ENCODE measurements at places on chromosomes 2 and 18.

DNA sequence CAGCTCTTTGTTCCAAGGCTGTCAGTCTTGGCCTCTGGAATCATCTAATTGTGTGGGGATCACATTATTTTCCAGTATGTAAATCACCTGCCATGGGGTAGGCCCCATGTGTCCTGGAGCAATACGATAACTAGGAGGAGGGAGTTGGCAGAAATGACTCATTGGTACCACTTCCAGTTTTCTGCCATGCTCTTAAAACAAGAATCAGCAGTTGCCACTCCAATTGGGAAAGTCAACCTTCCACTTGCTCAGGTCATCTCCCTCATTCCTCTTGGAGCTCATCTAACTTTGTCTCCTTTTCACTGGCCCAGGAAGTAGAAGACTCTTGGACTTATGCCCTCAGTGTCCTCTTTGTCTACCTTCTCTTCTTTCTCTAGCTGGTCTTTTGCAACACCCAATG, 487.0 kb downstream of the SLC4A3 start:
- no peak for DNase-seq

DNA sequence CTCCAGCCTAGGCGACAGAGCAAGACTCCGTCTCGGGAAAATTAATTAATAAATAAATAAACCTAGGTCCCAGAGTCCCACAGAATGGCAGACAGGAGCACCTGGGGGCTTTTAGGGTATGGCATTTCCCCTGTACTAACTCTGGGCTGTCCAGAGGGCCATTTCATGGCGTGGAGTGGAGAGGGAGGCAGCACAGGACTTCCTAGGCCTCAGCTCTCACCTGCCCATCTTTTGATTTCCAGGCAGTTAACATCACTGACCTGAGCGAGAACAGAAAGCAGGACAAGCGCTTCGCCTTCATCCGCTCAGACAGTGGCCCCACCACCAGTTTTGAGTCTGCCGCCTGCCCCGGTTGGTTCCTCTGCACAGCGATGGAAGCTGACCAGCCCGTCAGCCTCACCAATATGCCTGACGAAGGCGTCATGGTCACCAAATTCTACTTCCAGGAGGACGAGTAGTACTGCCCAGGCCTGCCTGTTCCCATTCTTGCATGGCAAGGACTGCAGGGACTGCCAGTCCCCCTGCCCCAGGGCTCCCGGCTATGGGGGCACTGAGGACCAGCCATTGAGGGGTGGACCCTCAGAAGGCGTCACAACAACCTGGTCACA, 5.1 kb downstream of the IL1RN start:
- no peak for DNase-seq

DNA sequence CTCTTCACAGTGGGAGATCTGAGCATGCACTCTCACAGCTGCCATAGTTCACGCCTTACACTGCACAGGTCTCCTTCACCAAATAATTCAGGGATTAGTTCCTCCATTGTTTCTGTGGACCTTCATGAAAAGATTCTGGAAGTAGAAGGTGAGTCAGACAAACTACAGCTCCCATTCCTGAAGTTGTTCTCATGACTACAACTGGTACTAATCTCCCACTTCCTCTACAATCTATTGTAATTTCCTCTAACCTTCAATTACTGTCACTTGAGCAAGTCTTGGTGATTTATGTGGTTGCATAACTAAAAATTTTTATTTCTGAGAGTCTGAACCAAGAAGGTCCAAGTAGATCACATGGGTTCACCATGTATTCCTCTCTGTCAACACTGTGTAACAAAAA, 128.7 kb downstream of the XIRP2 start:
- no peak for DNase-seq

DNA sequence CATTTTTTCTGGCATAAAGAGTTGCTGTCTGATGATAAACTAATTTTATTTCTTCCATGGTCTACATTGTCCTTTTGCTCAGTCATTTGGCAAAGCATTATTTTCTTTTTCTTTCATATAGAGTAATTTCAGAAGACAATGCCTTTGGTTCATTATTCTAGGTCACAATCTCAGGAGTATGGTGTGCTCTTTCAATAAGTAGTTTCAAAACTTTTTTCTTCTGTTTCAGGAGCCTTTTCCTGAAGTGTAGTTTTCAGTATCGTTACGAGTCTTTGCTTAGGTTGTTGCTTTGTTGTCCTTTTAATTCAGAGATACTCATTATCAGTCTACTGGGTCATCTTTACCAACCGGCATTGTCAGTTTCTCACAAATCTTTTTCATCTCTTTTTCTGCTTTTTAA, 100.4 kb upstream of the GPC1 start:
- no peak for DNase-seq

GRCh38 chr2:112972423-112973086, 5.3 kb upstream of the IL36G start:
- no peak for DNase-seq

- DNase-seq, result no peak
Observed at GRCh38 chr2:121388371-121388770, 103.4 kb upstream of the TFCP2L1 start.

GRCh38 chr18:36415625-36416024, 118.1 kb downstream of the FHOD3 start:
- DNase-seq, result no peak

GRCh38 chr2:199458806-199459285, 1.1 kb upstream of the SATB2 start:
- DNase-seq, result no peak

GRCh38 chr18:31364190-31364589, 12.4 kb upstream of the DSG4 start:
- DNase-seq, result no peak

DNA sequence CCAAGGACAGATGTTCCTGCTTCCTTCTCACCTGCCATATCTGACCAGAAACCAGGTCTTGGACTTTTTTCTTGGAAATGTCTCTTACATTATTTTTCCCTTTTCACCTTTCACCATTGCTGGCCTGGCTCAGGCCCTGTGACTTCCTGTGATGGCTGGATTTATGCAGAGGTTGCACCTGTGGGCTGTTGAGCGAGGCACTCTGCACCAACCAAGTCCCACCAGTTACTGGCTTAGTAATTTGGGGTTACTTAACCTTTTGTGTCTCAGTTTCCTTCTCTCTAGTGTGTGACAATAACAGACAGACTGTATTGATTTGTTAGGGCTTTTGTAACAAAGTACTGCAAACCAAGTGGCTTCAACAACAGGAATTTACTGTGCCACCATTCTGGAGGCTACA, 110.0 kb downstream of the INSIG2 start:
- no peak for DNase-seq

DNA sequence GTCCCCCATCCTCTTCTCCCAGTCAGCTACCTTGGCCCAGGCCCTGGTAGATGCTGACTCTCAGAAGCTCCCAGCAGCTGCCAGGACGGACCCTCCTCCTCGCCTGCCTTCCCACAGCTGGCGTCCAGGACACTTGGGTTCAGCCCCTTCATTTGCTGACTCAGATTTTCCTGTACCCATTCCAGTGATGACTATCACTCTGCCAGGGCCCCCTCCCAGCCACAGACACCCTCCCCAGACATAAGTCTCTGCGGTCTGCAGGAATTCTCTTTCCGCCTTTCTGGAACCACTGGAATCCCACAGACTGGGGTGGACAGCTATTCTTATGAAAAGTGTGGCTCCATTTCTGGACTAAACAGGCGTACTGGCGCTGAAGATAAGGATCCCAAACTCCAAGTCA, 260.3 kb upstream of the EPAS1 start:
- no peak for DNase-seq

GRCh38 chr2:128497461-128497860, 178.8 kb upstream of the HS6ST1 start:
- DNase-seq, result no peak

- no peak for DNase-seq
Observed at GRCh38 chr18:48318436-48318835, 90.7 kb downstream of the ZBTB7C start.

GRCh38 chr18:79918615-79919011, 32.8 kb downstream of the SLC66A2 start:
- DNase-seq, result no peak

DNA sequence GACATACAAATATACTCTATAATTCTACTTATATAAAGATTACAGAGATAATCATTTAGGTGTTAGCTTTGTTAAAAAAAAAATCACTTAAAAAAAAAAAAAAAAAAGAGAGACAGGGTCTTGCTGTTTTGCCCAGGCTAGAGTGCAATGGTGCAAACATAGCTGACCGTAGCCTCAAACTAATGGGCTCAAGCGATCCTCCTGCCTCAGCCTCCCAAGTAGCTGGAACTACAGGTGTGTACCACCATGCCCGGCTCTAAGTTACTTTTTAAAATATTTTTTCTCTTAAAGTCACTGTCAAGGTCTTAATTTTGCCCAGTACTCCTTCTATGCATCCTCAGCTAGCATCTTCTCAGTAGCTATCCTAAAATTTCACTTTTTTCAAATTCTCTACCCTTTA, 77.2 kb upstream of the SLC25A52 start:
- no peak for DNase-seq

- DNase-seq, result no peak
Observed at GRCh38 chr2:173094731-173095130, 19.1 kb downstream of the MAP3K20 start.

GRCh38 chr18:26473672-26474071, 74.7 kb downstream of the KCTD1 start:
- no peak for DNase-seq

DNA sequence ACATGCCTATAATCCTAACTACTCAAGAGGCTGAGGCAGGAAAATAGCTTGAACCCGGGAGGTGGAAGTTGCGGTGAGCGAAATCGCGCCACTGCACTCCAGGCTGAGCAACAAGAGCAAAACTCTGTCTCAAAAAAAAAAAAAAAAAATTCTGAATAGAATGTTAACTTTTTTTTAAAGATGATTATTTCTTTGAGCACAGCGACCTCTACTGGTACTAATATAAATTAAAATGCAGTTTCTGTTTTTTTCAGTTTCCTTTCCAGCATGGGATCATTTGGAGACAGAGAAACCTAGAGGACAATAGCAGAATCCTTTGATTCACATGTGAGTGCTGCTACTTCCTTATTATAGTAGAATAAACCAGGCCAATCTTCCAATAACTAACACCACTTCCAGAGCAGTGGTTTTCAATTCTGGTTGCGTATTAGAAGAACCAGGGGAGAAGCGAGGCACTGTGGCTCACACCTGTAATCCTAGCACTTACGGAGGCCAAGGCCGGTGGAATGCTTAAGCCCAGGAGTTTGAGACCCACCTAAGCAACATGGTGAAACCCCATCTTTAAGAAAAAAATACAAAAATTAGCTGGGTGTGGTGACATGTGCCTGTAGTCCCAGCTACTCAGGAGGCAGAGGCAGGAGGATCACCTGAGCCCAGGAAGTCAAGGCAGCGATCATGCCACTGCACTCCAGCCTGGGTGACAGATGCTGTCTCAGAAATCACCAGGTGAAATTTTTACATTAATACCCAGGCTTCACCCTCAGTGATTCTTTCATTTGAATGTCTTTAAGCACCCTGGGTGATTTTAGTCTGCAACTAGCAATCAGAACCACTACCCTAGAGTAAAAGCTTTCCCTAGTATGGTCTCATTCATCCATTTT, 10.1 kb downstream of the SRSF7 start:
- DNase-seq, result peak; percentile 26

DNA sequence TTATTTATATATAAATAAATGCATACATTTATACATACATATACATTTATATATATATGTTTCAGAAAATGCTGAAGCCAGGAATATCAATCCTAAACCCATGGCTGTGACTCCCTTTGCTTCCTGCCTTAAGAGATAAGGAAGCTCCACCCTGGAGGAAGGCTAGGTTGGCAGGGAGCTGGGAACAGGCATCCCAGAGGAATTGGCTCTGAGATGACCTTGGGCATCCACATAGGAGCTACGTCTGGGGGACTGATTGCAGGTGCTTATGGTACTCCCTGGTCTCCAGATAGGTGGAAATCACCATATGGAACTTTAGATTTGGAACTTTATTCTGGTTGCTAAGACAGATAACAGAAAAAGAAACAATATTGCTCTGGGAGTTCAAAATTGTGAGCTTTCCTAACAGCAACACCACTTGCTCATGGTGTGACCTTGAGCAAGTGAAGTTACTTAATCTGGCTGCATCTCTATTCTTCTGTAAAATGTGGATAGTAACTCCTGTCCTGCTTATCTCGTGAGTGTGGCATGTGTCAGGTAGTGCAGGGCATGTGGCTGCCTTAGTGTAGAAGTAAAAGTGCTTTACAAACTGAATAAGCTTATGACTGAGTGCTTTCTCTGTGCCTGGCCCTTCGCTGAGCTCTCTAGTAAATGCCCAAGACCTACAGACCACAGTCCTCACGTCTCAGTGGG, 341.0 kb downstream of the MEIS1 start:
- DNase-seq, result no peak

GRCh38 chr18:67385455-67385854, 131.1 kb downstream of the DSEL start:
- no peak for DNase-seq

DNA sequence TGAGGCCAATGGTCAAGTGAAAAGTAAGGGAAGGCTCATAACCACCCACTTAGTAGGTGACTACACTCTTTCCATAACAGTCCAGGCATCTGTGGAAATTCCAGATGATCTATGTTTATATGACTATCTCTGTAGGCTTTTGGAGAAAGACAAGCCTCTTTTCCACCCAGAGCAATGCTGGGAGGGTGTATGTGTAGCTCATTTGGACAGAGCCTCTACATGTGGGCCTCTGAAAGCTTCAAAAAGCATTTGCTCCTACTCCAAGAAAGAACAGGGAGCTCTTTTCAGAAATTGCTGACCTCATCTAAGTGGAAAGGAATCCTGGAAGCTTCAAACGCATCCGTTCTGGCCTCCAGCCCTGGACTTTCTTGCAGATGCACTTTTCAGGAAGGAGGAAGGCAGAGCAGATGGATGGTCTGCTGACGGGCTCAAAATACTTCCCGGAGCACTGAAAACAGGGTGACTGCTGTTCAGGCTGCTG, 308.7 kb downstream of the LRATD1 start:
- DNase-seq, result no peak

DNA sequence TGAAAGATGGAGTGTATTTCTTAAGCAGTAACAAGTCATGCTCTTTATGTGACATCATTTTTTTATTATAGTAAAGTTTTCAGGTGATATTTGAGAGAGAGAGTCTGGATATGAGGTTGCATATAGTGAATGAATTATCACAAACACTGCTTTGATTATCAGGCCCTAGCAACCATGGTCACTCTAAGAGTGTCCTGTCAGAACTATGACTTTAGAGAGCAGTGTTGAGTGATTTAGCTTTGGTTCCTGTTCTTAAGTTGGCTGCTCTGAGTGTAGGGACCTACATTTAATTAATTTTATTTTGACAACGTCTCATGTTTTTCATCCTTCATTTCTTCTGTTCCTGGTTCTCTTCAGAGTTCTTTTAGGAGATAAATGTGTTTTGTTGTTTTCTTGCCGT, 275.5 kb downstream of the KCNJ3 start:
- no peak for DNase-seq

DNA sequence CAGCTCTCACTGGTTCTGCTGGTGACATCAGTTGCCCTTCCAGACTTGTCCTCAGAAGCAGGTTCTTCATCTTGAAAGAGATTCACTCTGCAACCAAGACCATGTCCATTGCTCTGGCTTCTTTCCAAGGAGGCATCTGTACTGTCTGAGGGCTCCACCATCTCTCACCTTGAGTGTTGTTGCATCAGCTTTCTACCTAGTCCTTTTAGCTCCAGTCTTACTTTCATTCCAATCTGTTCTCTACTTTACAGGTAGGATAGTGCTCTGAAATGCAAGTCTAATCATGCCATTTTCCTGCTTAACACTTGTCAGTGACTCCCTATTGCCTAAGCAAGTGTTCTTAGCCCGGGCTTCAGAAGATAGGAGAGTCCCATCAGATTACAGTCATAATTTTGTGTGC, 117.7 kb downstream of the EN1 start:
- DNase-seq, result no peak
